ENCODE measurements at places on chromosomes 3 and 15.

DNA sequence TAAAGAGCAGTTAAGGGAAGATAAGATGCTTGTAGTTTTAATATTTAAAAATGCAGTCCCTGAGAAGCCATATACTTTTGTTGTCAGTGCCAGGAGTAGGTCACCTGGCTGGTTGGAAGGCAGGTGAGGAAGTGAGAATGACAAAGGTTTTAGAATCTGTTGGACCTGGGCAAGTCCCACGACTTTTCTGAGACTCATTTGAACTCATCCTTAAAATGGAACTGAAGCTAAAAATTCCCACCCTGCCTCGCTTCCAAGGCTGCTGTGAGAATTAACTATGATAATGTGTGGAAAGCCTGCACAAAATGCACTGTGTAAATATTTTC, 77.1 kb downstream of the IQSEC1 start:
- DNase-seq = no peak

GRCh38 chr3:148974726-148975125, 16.6 kb upstream of the GYG1 start:
- no peak for DNase-seq

GRCh38 chr3:108501535-108501934, 8.9 kb downstream of the MYH15 start:
- DNase-seq = no peak

GRCh38 chr15:32864051-32864450, 146.2 kb downstream of the GREM1 start:
- DNase-seq = no peak

GRCh38 chr15:70523616-70524015, 239.7 kb downstream of the UACA start:
- DNase-seq = no peak

DNA sequence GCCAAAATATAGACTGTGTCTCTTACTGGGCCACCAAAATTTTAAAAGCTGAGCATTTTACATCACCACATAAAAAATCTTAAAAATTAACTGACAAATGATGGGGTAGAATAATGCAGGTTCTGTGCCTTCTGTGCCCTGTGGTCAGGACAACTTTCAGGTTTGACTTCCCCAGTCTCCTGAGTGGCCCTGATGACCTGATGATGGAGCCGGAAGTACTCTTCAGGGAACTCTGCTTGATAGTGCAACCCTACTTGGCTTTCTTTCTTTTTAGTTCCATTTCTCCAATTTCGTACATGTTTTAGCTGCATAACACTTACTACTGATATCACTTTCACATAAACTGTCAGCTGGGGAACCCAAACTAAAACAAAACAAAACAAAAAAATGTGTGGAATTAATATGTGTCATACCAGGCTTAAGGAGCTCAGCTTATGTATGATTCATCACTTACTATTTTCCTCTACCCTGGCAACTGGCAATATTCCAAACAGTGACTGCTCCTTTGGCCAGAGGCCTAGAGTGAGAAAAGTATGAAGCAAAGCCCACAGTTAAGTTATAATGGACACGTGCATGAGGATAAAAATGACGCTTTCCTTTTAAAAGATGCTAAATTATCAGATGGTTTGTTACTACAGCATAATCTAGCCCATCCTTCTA, 194.3 kb downstream of the BCHE start:
- no peak for DNase-seq

GRCh38 chr15:40053831-40054604, 15.0 kb upstream of the SRP14 start:
- no peak for DNase-seq

GRCh38 chr3:141275032-141275422, 43.4 kb downstream of the PXYLP1 start:
- no peak for DNase-seq

GRCh38 chr3:72009851-72010443, 225.0 kb upstream of the PROK2 start:
- no peak for DNase-seq

GRCh38 chr3:44960387-44961026, 15.5 kb downstream of the ZDHHC3 start:
- no peak for DNase-seq

- DNase-seq = no peak
Observed at GRCh38 chr3:160860346-160860745, 104.3 kb downstream of the PPM1L start.

GRCh38 chr15:67199881-67200763, 54.3 kb downstream of the AAGAB start:
- no peak for DNase-seq

- DNase-seq = no peak
Observed at GRCh38 chr3:124322309-124322880, 330.5 kb upstream of the ROPN1 start.

GRCh38 chr15:99593070-99593469, 27.3 kb downstream of the MEF2A start:
- no peak for DNase-seq

- no peak for DNase-seq
Observed at GRCh38 chr3:59836531-59836930, 786.7 kb upstream of the CFAP20DC start.

- no peak for DNase-seq
Observed at GRCh38 chr3:184491011-184491576, 70.5 kb upstream of the EPHB3 start.

DNA sequence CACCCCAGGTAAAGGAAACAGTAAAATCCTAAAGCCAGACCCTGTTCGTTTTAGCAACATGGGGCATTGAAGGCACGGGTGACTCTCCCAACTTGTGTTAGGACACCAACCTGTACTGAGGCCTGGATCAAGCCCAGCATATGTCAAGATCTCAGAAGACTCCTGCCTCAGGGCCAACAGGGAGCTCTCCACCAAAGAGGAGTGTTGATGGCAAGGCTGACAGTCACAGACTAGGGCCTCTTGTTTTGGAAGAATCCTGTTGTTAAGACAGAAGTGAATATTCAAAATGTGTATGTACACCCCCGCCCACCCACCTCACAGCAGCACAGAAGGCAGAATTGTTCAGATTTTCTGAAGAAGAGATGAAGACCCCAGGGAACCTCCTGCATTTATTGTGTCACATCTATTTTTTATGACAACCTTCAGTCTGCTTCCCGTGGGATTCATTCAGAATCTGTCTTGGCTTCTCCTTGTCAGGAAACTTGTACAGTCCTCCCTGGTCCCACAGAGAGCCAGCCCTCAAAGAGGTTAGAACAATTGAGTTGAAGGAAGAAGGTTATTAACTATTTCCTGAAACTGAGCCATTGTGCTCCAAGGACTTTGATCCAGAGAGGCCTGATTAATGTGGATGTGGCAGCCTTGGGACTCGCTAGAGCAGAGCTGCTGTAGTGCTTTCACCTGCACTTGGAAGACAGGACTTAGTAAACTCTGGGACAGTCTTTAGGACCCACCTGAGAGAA, 61.7 kb upstream of the PLXNA1 start:
- DNase-seq = no peak

GRCh38 chr15:72176159-72176558, 21.4 kb downstream of the GRAMD2A start:
- no peak for DNase-seq
